ENCODE measurements at places on chromosomes 1 and 21. TPM values are rescaled to one million over a fixed set of nuclear protein-coding genes. Genes with fewer than 3 reads are reported as not detected.

Gene SIM2
- total RNA-seq: not detected

Gene ELF3
- total RNA-seq: 11.8 TPM

Gene SPRR4
- total RNA-seq: not detected

Gene TNFRSF14
- 0.46 TPM for total RNA-seq

Gene PRDX6
- 547 TPM for total RNA-seq

Gene VHLL
- total RNA-seq: not detected

Gene VCAM1
- 1.7 TPM for total RNA-seq

Gene TCHH
- 0.09 TPM for total RNA-seq

Gene LCE1D
- not detected for total RNA-seq

Gene SPATA6
- 44.1 TPM for total RNA-seq

Gene ROR1
- 77.4 TPM for total RNA-seq

Gene ATP8B2
- 41.5 TPM for total RNA-seq

Gene C1orf56
- 5.3 TPM for total RNA-seq

Gene FMO4
- 2.5 TPM for total RNA-seq

Gene ALDH9A1
- total RNA-seq: 47.6 TPM

Gene RHEX
- total RNA-seq: not detected

Gene CFAP45
- 0.55 TPM for total RNA-seq

Gene SPRR2F
- not detected for total RNA-seq

Gene KLF17
- not detected for total RNA-seq

Gene STYXL2
- total RNA-seq: 0.70 TPM

Gene SLFNL1
- not detected for total RNA-seq

Gene DNM3
- 1.0 TPM for total RNA-seq

Gene LRRC53
- not detected for total RNA-seq

Gene CCDC30
- total RNA-seq: 3.9 TPM

Gene GJA5
- 1.6 TPM for total RNA-seq

Gene KLHDC9
- 15.6 TPM for total RNA-seq

Gene SPRR5
- total RNA-seq: not detected

Gene CR1
- not detected for total RNA-seq

Gene CAMK1G
- 0.50 TPM for total RNA-seq

Gene BRDT
- 0.92 TPM for total RNA-seq

Gene C1orf226
- total RNA-seq: 5.1 TPM

Gene CCDC181
- total RNA-seq: 3.3 TPM

Gene LRIF1
- total RNA-seq: 19.9 TPM

Gene OLFML2B
- 0.75 TPM for total RNA-seq

Gene PAPPA2
- total RNA-seq: 1.6 TPM

Gene TMEM54
- 10.5 TPM for total RNA-seq

Gene EPS15
- total RNA-seq: 41.8 TPM

Gene HPCAL4
- not detected for total RNA-seq

Gene CYP4A22
- total RNA-seq: not detected

Gene CREG1
- total RNA-seq: 19.7 TPM

Gene ANGPTL1
- total RNA-seq: not detected

Gene FCAMR
- not detected for total RNA-seq

Gene FCRLB
- total RNA-seq: 0.22 TPM

Gene SH3D21
- total RNA-seq: 165 TPM

Gene NECTIN4
- not detected for total RNA-seq

Gene NPR1
- total RNA-seq: 4.5 TPM

Gene CHIT1
- total RNA-seq: 0.54 TPM

Gene AKR7A2
- 65.9 TPM for total RNA-seq

Gene EPHA10
- total RNA-seq: 0.25 TPM

Gene BCAN
- not detected for total RNA-seq

Measured in endodermal cell (in vitro differentiated cells).